ENCODE measurements at places on chromosomes 7 and 10.

- no peak for DNase-seq
Observed at GRCh38 chr10:99598781-99599509, 21.3 kb downstream of the SLC25A28 start.

GRCh38 chr7:154688952-154689351, 314.0 kb downstream of the PAXIP1 start:
- no peak for DNase-seq

- no peak for DNase-seq
Observed at GRCh38 chr7:17492437-17492836, 194.0 kb downstream of the AHR start.

DNA sequence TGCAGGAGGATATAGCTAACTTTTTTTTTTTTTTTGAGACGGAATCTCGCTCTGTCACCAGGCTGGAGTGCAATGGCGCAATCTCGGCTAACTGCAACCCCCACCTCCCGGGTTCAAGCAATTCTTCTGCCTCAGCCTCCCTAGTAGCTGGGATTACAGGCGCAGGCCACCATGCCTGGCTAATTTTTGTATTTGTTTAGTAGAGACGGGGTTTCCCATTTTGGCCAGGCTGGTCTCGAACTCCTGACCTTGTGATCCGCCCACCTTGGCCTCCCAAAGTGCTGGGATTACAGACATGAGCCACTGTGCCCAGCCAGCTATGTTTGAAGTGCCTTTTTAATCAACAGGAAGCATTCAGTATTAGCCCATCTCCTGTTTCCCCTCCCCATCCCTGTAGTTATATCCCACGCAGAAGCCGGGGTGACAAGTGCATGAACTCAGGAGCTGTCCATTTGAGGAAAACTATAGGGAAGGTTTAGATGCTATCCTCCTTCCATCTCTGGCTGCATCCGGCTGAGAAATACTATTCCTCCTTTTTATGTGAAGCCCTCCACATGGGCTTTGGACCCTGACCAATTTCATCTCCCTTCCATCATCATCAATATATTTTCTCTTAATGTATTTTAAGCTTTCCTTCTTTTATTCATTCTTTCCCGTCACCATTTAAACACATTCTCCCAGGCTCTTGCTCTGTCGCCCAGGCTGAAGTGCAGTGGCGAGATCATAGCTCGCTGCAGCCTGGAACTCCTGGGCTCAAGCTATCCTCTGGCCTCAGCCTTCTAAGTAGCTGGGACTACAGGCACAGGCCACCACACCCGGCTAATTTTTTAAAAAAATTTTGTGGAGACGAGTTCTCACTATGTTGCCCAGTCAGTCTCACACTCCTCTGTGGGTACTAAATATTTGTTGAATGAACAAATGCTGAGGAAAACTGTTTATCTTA, 1.3 kb upstream of the POT1 start:
- no peak for DNase-seq

- no peak for DNase-seq
Observed at GRCh38 chr7:116354171-116354545, 143.8 kb downstream of the TES start.

DNA sequence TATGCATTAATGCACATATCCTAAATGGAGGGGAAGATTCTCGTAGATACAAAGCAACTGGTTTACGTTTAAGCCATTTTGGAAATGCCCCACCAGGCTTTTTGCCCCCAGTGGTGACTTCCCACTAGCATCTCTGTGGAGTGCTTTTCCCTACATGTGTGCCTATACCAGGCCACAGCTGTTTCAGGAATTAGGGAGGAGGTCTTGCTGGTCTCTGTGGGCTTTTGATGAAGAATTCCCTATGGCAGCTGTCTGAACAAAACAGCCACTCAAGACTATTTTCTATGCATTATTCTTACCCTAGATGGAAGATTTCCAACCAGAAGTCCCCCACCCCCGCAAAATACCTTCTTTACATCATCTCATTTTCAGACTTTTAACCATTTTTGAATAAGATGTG, 52.0 kb upstream of the NMT2 start:
- DNase-seq: no peak

DNA sequence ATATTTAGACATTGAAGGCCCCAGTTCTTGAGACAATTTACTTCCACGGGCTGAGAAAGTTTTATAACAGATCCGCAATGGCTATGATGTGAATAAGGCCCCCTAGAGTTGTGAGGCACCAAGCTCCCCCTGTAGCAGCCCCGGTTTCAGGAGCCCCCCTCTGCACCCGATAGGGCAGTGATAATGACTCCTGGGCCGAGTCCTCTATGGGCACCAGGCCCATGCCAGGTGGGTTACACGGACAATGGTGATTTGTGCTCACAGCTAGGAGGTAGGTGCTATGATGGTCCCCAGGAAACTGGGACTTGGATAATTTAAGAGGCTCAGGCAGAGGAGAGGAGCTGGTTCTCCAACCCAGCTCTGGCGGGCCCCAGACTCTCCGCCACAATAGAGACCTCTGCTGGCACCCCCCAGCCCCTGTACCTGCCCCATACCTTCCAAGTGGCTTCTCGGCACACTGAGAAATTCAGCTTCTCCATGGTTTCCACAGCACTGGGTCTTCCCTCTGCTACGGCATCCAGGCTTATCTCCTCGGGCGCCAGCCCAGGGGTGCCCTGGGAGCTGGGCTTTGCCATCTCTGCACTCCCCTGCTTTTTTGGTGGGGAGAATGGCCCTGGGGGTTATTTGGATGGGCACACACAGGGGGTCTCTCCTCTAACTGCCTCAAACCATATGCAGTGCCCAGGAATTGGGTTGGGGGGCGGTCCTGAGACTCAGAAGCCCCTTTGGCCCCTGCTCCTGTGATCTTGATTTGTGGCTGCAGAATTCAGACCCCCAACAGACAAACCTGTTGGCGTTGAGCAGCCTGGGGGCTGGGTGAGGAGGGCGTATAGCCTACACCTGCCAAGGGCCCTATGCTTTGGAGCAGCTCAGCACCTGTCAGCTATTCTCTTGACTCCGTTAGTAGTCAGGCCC, 12.2 kb upstream of the KCP start:
- no peak for DNase-seq

DNA sequence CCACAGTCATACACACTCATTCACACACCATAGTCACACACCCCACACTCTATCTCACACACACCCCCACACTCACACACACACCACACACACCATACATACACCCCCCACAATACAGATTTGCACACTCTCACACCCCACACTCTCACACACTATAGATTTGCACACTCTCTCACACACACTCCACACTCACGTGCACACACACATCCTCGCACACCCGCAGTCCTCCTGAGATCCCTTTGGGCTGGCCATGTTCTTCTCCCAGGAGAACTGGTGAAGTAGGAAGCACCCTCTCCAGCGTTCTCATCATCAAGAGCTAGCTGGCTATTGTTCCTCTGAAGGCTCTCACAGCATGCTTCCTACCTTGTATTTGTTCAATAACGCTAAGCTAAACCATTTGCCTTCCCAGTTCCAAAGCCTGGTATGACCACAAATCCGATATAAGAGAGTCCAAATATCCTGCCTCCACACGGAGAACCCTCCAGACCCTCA, 86.2 kb downstream of the HECW1 start:
- no peak for DNase-seq

- no peak for DNase-seq
Observed at GRCh38 chr7:8362723-8363369, 70.6 kb upstream of the NXPH1 start.

DNA sequence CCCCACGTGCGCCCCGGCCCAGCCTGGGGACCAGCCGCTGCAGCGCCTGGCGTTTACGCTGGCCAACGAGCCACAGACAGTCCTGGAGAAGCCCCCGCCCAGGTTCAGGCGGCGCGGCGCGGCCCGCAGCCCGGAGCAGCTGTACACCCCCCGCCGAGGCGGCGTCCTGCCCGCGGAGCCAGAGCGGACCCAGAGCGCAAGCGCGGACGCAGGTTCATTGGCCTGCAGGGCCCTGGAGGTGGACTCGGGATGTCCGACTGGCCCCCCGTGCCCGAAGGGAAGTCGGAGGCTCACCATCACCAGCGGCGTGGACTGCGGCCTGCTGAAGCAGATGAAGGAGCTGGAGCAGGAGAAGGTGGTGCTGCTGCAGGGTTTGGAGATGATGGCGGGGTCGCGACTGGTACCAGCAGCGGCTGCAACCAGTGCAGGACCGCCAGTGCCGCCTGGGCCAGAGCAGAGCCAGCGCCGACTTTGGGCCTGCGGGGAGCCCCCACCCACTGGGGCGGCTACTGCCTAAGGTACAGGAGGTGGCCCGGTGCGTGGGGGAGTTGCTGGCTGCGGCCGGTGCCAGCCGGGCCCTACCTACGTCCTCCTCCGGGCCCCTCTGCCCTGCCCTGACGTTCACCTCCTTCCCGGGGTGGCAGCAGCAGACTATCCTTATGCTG, 72.0 kb upstream of the KCTD7 start:
- no peak for DNase-seq

- no peak for DNase-seq
Observed at GRCh38 chr7:112372101-112372500, 78.2 kb upstream of the IFRD1 start.

DNA sequence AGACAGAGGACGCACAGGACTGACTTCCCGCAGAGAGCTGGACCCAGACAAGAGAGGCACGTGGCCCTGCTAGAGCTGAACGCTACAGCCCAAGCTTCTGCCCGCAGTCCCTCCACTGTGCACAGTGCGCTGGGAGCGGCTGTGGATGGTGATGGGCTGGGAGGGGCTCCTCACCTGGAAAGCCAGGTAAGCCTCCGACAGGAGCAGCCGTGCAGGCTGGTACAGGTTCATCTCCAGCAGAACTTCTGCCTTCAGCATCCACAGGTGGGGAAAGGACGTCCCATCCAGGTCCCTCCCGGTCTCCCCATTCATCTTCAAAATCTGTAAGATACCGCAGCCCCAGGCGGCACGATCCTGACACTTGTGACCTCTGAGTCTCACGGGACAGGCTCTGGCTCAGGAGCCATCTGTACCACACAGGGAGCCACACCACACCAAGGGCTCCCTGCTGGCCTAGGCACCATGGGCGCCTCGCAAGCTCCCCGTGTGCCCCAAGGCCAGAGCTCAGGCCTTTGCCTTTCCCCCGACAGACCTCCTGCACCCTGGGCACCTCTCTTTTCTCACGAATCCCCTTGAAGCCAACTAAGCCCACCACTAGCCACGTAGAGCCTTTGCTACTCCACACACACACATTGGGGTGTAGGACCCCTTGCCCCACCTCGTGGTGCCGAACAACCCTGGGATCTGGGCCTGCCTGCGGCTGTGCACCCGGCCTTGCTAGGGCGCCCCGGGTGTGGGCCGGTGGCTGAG, 76.3 kb downstream of the CFAP46 start:
- no peak for DNase-seq

GRCh38 chr7:157299613-157300368, 37.0 kb upstream of the DNAJB6 start:
- no peak for DNase-seq

DNA sequence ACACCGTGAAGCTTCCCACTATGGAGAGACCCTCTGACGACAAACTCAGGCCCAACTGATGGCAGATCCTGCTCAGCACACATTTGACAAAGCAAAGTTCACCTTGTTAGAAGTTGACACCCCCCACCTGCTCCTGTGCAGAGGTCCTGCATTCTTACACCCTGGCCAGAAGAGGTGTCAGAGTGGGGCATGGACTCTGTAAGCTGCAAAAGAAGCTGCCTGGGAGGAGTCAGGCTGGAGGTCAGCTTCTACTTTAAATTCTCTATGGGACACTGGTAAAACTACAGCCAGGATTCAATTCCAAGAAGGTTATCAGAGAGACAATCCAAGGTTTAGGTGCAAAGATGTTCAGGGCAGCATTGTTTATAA, 20.0 kb upstream of the TNS3 start:
- no peak for DNase-seq

DNA sequence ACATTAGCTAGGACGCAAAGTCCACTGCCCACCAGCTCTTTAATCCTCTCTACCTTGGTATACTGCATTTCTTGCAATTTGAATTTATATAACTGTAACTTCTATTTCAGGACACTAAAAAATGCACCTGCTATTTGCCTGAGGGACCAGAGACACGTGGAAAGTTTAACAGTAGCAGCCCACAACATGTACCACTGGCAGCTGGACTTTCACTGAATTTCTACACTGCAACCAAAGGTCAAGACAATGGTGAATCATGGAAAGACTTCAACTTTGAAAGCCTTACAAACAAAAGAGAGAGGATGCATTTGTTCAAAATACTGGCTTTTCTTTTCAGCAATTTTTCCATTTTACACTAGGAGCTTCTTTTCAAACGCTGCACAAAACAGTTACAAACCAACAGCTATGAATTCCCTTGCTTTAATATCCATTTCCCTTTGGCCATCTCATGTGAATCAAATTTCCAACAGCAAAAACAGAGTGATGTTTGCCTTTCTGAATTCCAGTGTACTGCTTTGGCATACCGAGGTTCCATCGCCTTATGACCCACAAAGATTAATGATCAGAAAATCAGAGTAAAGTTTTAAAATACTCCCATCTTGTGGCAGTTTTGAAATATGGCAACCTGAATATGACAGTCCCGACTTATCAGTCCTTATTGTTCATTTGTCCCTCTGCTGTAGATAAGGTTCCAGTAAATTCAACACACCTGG, 29.9 kb upstream of the HNRNPH3 start:
- no peak for DNase-seq

GRCh38 chr10:90930971-90931871, 10.3 kb upstream of the ANKRD1 start:
- no peak for DNase-seq

DNA sequence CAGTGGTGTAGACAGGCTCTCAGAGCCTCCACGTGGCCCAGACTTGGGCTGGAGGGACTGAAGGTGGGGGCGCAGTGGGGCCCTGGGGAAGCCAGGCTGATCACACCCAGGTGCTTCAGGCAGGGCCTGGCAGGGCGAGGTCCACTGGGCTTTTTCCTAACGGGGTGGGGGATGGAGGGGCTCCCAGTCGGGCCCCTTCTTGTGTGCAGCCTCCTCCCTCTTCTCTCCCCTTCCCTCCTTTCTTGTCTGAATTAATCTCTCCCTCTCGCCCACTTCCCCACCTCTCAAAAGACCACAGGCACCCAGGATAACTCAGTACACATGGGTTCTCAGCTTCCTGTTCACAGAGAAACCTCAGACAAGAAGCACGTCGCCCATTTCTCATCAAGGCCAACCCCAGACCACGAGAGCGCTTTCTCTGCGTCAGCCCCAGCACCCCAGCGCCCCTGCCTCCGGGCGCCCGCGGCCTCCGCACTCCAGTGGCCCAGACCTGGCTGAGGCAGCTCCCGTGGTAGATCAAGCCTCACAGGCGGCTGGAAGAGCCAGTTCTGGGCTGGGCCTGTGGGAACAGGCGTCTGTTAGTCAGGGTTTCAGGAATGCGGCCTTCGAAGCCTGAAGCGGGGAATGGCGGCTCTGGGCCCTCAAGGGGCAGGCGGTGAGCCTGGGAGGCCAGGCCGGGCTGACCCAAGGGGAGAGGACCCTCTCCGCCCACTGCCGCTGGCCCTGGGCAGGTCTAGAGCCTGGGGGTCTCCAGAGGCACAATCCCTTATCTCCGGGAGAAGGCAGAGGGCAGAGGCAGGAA, 50.6 kb downstream of the PWWP2B start:
- peak; percentile 47 for DNase-seq

DNA sequence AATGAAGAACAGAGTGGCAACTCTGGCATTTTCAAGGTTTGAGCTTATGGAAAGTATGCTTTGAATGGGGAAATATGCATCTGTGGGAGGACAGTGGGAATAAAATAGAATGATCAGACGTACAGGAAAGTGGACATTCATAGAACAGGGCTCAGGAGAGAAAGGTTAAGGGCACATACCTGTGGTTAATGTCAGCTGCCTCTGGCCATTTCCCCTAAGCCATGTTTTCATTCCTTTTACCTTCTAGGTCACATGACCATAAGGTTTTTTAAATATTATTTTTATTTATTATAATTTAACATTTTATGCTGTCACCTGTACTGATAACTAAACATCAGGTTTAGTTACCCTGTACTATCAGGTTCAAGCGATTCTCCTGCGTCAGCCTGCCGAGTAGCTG, 52.8 kb downstream of the LRRC4 start:
- no peak for DNase-seq
